ENCODE measurements at places on chromosomes 11 and 22.

- DNase-seq = no peak
Measured at GRCh38 chr11:40602866-40603552, 856.4 kb downstream of the LRRC4C start.

DNA sequence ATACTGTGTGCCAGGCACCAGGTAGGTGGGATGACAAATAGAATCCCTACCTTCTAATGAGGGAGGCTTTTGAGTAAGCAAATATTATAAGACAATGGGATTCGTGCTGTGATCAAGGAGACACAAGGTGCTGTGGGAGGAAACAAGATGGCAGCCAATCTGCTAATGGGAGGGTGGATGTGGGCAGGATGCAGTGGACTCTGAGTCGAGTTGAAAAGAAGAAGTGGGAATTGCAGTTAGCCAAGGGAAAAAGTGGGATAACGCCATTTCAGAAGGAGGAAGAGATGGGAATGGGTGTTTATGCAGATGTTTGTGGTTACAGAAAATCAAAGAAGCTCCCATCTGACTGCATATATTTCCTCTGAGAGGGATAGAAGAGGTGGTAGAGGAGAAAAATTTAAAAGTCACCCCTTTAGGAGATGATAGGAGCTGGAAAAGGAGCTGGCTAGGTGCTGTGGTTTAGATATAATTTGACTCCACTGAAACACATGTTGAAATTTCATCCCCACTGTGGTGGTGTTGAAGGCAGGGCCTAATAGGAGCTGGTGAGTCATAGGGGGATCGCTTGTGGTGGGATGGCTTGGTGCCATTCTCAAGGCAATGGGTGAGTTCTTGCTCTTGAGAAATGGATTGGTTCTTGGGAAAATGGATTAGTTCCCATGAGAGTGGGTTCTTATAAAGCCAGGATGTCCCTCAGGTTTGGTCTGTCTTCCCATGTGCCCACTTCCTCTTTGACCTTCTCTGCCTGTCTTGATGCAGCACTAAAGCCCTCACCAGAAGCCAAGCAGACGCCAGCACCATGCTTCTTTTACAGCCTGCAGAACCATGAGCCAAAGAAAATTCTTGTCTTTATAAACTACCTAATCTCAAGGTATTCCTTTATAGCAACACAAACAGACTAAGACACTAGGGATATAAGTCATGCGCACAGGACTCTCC lies 30.0 kb upstream of the POU2AF1 start:
- no peak for DNase-seq

DNA sequence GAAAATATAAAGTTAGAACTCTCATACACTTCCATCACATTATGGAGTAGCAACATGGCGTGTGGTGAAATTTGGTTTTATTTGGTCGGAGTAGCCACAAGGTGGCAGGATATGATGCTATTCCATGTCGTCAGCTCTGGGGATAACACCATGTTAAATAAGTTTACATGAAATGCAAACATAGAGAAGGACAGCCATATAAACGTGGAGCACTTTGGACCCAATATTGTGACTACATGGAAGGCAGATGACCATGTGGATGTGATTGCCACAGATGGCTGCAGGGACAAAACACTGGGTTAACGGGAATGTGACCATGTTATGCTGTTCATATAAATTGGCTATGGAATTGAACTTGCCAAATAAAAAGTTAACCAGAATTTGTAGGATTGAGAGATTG lies 21.0 kb downstream of the OR5M11 start:
- DNase-seq = no peak

DNA sequence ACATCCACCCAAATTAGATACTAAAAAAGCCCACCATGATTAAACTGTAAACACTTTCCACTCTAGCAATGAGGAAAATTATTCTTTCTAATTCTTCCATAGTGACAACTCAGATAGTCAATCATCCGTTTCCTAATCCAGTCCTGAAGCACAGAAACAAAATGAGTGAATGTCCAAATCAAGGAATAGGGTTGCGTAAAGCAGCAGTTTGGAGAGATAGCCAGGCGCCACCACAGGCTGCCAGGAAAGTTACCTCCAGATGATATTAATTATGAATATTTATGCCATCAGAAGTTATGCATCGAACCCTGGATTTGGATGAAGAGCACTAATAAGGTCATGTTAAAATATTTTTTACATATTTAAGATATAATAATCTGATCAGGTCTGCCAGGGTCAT lies 63.2 kb downstream of the ETS1 start:
- DNase-seq = no peak

DNA sequence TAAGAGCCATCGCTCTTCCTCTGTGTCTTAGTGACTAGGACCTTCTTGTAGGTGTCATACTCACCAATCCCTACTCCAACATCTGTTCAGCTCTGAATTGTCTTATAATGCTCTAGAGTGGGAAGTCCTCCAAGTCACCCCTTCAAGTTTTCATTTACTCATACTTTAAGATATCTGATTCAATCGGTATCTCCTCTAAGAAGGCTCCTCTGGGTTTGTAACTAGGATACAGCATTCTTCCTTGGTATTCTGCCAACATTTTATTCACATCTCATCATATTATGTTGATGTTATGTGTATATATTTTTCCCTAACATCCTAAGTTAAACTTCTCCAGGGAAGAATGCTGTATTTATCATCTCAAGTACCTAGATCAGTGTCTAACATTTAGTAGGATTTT lies 662.1 kb downstream of the NTM start:
- DNase-seq = no peak

- DNase-seq = no peak
Measured at GRCh38 chr11:2913776-2914175, 15.4 kb downstream of the PHLDA2 start.

DNA sequence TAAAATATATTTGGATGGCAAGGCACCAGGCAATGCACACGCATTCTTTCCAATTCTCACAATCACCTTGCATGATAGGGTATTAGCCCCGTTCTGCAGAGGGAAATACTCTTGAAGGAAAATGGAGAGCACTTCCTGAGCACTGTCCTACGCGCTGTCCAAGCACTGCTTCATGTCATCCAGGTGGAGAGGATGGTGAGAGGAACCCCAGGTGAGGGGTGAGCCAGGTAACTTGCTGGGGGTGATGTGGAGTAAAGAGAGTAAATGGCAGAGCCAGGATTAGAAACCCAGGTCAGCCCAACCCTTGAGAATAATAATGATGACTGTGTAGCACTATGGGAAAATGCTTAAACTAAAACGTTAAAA lies 711 bp upstream of the PACSIN2 start:
- DNase-seq = no peak

DNA sequence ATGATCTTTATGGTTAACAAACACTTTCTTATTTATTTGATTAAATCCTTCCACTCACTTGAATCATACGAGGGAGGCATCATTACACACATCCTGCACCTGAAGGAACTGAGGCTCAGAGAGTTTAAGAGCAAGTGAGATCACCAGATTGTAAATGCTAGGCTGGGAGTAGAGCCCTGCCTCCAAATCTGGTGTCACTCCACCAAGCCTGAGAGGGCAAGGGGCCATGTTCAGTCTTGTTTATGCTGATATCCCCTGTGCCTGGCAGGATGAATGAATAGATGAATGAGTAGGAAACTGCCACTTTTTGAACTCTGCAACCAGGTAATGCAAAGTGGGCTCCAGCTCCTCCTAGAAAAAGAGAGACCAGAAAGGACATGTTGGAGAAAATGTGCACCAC lies 59.1 kb downstream of the RASSF10 start:
- DNase-seq = no peak

DNA sequence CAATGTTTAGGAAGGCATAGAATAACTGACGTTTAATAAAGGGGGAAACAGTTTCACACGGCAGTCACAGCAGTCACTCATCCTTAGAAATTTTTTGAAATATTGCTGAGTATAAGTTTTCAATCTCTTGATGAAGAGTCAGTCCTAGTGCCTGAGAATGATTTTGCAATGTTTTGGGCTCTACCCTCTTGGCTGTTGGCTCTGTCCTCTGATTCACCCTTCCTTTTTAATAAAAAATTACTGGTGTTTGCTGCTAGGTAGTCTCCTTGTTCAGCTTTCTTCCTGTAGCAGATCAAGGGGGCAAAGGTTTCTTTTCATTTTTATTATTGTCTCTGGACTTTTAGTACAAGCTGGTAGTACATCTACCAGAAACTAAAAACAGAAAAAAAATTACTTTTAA lies 194.3 kb upstream of the ANO3 start:
- DNase-seq = no peak

DNA sequence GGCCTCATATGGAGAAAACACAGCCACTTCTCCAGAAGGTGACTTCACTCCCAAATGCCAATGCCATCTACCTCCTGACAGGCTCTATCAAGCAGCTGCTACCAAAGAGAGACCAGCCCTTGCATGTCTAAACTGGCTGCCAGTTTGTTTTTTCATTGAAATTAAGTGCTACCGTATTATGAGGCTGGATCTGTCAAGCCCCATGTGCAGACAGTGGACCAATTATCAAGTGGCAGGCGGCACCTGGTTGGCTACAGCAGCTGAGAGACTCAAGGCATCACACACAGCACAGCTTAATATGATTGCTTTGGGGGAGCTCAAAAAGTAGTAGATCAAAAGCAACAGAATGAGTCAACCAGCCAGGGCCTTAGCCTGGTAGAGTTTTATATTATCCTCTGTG lies 1293.0 kb upstream of the TENM4 start:
- DNase-seq = no peak

DNA sequence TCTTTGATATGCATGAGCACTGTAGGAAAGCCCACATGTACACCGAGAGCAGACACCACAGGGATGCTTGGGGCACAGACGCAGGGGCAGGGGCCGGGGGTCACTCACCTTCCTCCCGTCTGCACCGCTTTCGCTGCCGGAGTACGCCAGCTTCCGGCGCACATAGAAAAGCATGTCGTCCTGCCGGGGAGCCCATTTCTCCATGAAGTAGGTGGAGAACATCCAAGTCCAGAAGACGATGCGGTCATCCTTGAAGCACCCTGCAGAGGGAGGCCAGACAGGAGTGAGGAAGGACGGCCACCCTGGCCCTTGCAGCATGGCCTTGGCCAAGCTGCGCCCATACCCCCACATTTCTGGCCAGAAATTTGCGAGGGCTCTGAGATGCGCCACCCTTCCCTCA lies 28.8 kb downstream of the KIAA0930 start:
- DNase-seq = no peak

Measured in activated naive CD4-positive, alpha-beta T cell treated with anti-CD3 and anti-CD28 coated beads, Interleukin-2, amount 50 U/mL, for 72 hours (primary cell).